ENCODE measurements at places on chromosomes 5 and 9.
A peak's percentile ranks its signal among the peaks of the same experiment; 100 is the strongest.

GRCh38 chr5:41656597-41656996, 146.2 kb upstream of the PLCXD3 start:
- DNase-seq: no peak

DNA sequence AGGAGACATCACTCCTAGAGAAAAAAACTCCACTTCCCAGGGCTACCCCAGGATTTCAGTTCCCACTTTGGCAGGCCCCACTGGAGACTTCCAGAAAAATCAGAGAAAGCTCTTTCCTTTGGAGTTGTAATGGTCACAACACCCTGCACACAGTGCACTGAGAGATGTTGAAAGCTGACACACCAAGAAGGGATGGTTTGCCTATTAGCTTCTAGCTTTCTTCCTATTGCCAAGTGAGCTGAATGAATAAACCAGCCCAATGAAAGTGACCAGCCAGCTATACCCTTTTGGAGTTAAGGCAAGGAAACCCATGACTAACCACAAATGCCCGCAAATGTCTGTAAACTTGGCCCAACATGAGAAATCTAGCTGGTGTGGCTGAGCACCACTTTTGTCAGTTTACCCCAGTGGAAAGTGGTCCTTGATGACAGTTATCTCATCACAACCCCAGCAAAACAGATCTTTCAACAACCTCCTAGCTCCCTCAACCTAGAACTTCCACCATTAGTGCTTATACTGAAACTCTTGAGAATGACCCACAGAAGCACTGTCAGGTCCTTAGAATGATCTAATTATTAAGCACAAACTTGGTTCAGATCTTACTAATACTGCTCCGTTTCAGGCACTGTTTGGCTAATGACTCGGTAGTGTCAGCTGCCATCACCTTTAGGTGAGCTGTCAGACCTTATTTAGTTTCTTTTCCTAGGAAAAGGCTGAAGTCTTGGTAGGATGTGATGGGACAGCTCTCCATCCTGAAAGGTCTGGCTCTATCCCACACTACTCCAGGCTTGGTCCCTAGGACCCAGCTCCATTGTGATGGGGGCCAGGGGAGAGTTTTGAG, 11.2 kb downstream of the IRF1 start:
- DNase-seq: no peak

GRCh38 chr5:169744336-169744735, 107.3 kb downstream of the DOCK2 start:
- DNase-seq: no peak

DNA sequence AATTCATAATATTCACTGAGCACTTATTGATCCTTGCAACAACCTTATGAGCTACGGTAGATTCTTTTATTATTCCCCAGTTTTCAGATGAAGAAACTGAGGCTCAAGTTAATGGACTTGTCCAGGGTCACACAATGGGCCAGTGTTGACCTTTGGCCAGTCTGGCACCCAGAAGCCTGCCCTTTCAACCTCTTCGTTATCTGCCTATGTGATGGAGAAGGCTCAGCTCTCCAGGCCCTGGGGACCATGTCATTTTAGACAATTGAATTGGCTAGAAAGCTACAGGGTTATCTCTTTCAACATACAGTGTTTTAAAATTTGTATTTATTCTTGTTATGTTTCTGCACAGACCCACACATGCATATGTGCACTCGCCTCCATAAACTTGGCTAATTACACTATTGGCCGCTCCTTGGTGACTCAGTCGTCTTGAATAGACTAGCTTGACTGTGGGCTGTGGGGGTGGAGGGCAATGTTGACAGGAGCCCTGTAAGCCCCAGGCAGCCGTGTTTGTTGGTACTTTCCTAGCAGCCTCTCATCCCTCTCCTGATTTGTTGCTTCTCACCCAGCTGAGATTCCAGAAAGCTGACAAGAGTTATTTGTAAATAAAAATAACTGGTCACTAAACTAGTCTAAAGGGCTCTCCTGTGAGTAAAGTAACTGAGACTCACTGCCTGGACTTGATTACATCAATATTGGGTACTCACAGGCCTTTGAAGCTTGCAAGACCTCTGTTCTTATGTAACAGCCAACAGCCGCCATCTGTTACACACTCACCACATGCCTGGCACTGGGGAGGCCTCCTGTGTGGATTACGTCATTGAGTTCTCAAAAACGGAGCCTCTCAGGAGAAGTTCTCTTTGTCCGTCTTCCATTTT, 8.5 kb upstream of the ANGPTL2 start:
- no peak for DNase-seq

GRCh38 chr9:91415290-91415689, 8.3 kb downstream of the NFIL3 start:
- DNase-seq: peak; percentile 77

GRCh38 chr5:171462928-171463861, 43.7 kb downstream of the FGF18 start:
- no peak for DNase-seq

DNA sequence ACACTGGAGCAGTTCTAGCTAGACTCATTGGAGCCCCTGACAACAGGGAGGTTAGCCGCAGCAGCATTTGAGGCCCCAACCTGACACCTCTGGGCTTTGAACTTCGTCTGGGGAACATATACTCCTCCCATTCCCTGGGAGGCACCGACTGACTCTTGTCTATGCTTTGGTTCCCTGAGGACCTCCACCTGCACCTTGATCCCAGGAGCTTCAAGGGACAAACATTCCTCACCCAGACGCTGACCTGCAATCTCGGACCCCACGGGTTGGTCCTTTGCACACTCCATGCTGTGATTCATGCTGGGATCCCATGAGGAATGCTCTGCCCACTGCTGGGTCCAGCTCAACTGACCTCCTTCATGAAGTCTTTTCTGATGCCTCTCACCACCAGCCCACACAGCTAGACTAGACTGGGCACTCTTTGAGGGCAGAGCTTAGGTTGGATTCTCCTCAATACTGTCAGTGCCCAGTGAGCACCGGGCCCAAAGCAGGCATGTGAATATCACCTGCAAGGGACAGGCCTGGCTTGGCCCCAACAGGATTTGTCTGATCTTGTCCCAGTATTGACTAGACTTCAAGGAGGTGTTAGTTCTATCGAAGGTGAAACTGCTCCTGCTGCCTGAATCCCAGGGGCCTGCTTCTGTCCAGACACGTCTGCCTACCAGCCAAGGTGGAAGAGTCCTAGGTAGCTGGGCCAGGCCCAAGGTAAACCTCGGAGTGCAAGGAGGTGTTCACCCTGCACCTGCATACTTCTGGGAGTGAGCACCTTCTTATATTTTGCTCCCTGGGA, 51.8 kb upstream of the ZBTB43 start:
- no peak for DNase-seq
